ENCODE measurements at places on chromosomes 3 and 15.

DNA sequence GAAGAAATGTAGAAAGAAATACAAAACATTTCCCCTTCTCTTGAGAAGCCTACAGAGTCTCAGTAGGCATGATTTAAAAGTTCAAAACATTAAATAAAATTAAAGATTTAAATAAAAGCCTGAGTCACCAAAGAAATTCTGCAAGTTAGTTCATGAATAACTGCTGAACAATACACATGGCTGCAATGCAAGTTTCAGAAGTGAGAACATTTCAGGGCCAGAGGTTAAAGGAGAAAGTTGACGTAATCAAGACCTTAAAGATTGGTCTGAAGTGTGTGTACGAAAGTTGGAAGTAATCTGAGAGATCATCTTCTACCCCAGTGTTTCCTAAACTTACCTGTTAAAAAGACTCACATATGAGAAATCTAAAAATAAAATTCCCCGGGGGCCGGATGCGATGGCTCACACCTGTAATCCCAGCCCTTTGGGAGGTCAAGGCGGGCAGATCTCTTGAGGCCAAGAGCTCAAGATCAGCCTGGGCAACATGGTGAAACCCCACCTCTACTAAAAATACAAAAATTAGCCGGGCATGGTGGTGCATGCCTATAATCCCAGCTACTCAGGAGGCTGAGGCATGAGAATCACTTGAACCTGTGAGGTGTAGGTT is 108.7 kb upstream of the PHLDB2 start:
- no peak for DNase-seq

GRCh38 chr3:46316206-46316605 is 37.7 kb upstream of the CCR2 start:
- no peak for DNase-seq

- no peak for DNase-seq
Observed at GRCh38 chr3:153350420-153350819, 188.4 kb downstream of the RAP2B start.

GRCh38 chr3:117118604-117119003 is 409.0 kb downstream of the TUSC7 start:
- no peak for DNase-seq

GRCh38 chr15:90711842-90712241 is 5.3 kb upstream of the BLM start:
- no peak for DNase-seq
